Stimulated activated CD4-positive, alpha-beta T cell treated with anti-CD3 and anti-CD28 coated beads, TNF-alpha, amount 100 ng/mL, for 4 hours (primary cell): ENCODE measurements at places on chromosomes 11 and 22.

DNA sequence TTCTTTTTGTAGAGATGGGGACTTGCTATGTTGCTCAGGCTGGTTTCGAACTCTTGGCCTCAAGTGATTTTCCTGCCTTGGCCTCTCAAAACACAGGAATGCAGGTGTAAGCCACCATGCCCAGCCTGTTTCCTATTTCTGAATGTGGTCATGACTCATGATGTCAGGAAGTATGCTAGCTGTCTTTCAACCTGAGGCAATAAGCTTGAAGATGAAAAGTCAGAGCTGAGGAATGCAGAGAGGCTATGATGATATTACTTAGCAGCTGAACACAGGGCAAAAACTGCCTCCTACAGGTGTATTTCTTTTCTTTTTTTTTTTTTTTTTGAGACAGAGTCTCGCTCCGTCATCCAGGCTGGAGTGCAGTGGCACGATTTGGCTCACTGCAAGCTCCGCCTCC is 9.0 kb upstream of the NUCB2 start:
- no peak for DNase-seq

DNA sequence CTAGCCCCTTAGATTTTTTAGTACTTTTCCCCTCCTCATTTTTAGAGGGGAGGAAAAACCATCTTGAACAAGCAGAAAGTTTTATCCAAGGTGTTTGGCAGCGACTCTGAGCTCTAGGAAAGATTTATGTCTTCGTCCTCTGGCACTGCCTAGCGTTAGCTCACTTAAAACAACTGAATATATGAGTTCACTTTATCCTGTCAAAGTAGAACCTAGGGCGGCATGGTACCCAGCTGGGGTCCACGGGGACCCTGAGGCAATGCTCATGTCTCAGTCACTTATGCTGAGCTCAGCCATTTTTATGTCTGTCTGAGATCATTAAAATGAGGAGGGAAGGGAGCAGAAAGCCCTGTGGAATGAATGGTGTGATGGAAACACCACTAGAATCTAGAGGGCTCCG is 14.2 kb upstream of the VSIG10L2 start:
- DNase-seq, result no peak

- DNase-seq, result no peak
Measured at GRCh38 chr11:14409891-14410290, 50.9 kb upstream of the RRAS2 start.

DNA sequence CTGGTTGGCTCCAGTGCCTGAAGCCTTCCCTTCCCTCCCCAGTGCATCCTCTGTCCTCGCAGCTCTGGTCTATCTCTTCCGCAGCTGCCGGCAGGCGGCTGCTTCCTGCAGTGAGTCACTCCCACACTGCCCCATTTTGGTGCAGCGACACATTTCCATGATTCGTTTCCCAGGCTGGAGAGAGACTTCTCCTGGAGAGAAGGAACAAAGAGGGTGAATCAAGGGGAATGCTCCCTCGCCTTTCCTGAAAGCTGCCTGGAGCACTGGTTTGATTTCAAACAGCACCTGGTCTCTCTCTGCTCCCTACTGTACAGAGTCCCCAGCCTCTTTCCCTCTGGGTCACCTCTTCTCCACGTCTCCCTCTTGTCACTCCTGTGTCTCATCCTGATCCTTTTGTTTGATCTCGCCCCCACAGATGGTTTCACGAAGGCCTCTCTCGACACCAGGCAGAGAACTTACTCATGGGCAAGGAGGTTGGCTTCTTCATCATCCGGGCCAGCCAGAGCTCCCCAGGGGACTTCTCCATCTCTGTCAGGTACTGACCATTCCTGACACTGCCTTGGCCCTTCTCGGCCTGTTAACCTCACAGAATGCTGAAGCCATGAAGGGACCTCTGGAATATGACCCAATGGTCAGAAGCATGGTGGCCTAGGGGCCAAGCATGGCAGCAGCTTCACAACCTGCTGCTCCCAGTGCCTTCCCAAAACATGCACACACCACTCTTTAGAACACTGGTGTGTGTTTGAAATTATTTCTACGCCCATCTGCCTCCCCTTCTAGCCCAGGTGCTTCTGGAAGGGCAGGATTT is at the start of gene TMA7B:
TMA7B (plus strand) TSS at position 758 of the 808 bp plus-strand sequence. CDS start 3,978 bp downstream, outside the sequence.
- DNase-seq, result no peak

DNA sequence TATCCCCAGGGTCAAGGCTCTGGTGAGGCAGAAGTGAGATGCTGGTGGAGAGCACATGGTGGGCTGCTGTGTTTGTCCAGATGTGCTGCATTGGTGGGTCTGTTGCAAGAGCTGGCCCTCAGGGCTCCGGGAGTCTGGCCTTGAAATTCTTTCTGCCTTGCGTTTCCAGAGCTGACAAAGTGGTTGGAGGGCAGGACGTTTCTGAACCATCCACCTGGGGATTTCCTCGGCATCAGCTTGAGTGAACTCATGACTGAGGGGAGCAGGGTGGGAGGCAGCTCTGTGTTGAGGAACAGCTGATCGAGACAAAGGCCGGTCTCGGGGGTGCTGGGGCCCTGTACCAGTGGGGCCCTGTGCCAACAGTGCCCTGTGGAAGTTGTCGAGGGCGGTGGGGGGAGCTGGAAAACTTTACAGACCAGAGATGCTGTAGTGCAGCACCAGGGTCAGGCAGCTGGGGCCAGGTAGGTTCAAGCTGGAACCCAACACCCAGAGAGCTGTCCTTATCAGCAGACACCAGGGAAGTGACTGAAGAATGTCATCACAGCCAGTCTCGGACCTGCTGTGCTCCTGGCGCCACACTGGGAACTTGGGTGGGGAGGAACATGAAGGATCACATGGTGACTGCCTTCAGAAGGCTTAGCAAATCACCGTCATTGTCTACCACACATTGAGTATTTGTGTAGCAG is 4.9 kb downstream of the TSKU start:
- no peak for DNase-seq
